ENCODE measurements at places on chromosomes 4 and X.

DNA sequence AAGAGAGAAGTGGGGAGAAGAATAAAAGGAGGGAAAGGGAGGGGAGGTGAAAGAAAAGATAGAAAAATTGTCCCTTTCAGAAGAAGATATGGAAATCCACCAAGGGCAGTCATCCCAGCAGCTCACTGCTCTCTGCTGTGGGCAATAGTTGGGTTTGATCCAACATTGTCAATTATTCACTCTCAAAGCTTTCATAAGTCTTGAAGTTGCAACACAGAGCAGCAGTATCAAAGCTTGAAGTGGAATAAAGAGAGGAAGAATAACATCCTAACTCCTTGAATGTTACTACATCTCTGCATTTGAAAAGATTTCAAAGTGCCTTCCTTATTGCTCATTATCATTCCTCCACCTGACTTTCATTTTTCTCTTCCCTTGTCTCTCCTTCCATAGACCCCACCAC, 62.3 kb upstream of the HHIP start:
- no peak for DNase-seq

- DNase-seq = no peak
Measured at GRCh38 chr4:140134746-140135425, 19.1 kb downstream of the MAML3 start.

GRCh38 chr4:796206-796605, 29.7 kb downstream of the CPLX1 start:
- no peak for DNase-seq

- no peak for DNase-seq
Measured at GRCh38 chr4:145132511-145133098, 34.5 kb downstream of the ABCE1 start.
